ENCODE measurements at places on chromosomes 3 and 15.

GRCh38 chr3:171236265-171237008 is 209.9 kb upstream of the SLC2A2 start:
- no peak for DNase-seq

DNA sequence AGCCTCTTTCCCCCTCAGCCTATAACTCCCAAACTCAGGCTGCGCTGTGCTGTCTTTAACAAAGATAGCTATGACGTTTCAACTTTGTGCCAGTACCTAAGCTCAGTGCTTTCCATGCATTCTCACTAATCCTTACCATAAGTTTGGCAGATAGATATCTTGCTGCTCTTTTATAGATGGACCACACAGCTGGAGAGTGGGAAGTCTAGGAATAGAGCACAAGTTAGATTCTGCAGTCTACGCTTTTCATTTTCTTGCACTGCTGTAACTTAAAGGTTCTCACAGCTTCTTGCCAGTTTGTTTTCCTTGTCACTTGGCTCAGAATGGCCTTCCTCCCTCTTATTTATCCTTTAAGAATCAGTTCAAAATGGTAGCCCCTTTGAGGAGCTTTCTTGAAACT is 468.8 kb downstream of the CNTN4 start:
- DNase-seq = no peak

DNA sequence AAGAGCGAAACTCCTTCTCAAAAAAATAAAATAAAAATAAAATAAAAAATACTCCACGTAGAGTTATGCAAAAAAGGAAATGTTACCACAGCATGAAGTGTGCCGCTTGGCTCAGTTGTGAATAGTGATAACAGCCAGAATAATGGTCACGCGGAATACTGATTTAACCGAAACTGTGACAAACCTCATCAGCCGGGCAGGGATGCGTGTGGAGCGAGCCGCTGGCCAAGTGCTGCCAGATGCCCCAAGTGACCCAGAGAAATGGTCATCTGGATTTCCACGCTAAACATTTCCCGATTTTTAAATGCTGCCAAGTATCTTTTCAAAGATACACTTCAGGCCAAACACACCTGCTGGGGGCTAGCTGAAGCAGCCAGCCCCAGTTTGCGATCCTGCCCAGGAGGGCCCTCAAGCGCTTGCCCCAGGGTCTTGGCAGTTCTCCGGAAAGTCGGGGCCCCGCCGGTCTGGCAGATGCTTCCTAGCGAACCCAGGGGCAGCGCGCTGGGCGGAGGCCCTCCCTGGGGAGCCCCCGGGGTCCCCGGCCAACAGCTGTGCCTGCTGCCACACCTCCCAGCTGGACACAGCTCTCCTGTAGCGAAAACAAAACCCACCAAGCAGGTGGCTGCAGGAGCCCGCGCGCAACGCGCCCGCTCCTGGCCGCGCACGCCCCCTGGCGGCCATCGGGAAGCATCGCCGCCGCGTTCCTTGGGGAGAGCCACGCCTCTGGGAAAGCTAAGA is 35.1 kb downstream of the CMTM6 start:
- DNase-seq = peak; percentile 43

- DNase-seq = no peak
Observed at GRCh38 chr3:55458181-55458790, 28.8 kb downstream of the WNT5A start.

- DNase-seq = no peak
Observed at GRCh38 chr15:57422113-57422754, 45.9 kb downstream of the CGNL1 start.

DNA sequence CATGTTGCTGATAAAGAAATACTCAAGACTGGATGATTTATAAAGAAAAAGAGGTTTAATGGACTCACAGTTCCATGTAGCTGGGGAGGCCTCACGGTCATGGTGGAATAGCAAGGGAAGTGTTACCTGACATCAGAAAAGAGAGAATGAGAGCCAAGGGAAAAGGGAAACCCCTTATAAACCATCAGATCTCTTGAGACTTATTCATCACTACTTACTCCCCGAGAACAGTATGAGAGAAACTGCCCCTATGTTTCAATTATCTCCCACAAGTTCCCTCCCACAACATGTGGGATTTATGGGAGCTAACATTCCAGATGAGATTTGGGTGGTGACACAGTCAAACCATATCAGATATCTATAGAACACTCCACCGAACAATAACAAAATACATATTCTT is 904.6 kb downstream of the PDCD6IP start:
- DNase-seq = no peak

DNA sequence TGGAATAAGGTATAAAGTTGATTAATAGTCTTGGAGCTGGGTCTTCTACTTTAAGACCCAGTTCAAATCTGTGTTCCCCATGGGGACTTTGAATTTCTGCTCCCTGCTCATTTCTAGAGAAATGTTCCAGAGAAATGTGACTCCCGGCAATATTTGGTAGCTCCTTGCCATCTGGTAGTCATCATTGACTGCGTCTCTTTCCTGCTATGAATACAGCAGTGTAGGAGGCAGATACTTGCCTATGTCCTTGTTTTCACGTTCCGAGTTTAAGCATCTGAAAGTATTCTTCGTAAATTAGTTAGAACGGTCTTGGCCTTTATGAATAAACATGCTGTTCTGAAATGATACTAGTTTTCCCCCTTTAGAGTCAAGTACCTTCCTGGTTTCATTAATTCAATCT is 352.9 kb downstream of the PTPRG start:
- DNase-seq = no peak

DNA sequence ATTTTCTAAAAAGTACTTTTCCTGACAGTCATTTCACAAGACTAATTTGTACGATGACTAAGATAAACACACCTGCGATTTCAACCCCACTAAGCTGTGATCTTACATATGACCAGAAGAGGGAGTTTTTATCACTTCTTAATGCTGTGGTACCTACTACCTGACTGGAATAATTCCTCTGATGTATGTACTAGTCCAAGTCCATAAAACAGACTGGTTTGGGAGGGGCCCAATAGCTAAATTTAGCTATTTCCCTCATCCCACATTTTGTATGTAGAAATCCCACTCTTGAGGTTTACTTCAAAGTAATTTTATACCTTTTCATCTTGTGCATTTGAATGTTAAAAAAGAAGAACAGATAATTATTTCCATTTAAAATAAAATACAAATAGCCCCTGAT is 49.7 kb upstream of the SCAANT1 start:
- no peak for DNase-seq

- no peak for DNase-seq
Observed at GRCh38 chr3:177149106-177149505, 48.2 kb downstream of the TBL1XR1 start.

GRCh38 chr15:37102305-37103162 is 2.2 kb upstream of the MEIS2 start:
- DNase-seq = no peak

DNA sequence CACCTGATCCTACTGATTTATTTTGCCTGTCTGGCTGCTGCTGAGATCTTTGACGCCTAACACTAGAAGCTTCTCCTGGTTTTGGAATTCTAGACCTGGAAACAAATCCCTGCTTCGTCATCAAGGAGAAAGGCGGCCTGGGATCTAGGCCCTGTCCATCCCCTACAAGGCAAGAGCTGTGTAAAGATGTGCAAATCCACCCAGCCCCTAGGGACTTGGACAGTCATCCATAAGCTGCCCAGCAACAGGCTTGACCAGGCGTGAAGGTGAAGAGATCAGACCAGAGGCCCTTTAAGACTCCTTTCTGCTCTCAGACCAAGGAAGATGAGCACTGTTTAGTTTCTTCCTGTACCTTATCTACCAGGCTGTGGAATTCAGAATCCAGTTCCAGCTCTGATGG is 32.2 kb downstream of the SLC41A3 start:
- DNase-seq = no peak

GRCh38 chr15:73050561-73051295 is 1.5 kb upstream of the NEO1 start:
- DNase-seq = no peak

- DNase-seq = no peak
Observed at GRCh38 chr3:55282994-55283393, 204.1 kb downstream of the WNT5A start.

DNA sequence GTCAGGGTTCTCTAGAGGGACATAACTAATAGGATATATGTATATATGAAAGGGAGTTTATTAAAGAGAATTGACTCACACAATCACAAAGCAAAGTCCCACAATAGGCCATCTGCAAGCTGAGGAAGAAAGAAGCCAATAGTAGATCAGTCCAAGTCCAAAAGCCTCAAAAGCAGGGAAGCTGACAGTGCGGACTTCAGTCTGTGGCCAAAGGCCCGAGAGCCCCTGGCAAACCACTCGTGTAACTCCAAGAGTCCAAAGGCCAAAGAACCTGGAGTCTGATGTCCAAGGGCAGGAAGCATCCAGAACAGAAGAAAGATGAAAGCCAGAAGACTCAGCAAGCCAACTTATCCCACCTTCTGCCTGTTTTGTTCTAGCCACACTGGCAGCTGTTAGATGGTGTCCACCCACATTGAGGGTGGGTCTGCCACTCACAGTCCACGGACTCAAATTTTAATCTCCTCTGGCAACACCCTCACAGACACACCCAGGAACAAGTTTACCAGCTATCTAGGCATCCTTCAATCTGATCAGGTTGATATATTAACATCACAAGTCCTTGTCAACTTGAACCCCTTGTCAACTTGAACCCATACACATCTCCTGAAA is 54.2 kb upstream of the ACAD9 start:
- DNase-seq = no peak

GRCh38 chr3:192409838-192410683 is 317.3 kb downstream of the FGF12 start:
- peak; percentile 20 for DNase-seq

DNA sequence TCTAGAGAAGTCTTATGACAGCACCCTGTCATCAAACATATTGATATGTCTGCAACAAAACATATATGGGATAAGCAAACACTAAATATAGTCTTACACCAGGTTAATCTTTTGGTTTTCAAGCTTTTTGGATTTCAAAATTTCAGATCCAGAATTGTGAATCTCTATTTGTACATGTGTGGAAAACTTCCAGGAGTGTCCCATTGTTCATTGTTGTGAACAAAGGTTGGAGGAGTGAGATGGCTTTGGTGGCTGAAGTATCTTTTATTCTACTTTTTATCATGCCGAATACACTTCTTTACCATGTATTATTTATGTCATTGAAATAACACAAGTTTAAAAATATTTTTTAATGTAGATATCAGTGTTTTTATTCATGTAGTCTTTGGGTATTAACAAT is 5.9 kb upstream of the FHIT start:
- DNase-seq = no peak

GRCh38 chr15:86756688-86757087 is 677.0 kb downstream of the AGBL1 start:
- no peak for DNase-seq

DNA sequence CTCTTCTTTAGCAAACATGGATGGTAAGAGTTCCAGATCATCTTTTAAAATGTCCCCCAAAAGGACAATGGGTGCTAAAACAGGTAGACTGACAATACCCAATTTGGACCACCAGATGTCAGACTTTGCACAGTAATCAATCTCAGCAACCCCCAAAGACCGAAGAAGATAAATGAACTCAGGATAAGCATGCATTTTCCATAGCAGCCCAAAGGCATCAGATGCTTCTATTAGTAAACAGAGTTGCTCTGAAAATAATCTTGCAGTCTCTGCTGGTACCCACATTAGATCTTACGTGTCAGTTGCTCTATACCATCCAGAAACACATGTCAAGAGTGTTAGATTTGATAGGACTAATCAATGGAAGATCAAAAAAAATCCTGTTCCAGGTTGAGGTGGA is 20.6 kb downstream of the MYH15 start:
- DNase-seq = peak; percentile 40

GRCh38 chr15:89768071-89768500 is 8.0 kb upstream of the MESP2 start:
- no peak for DNase-seq

DNA sequence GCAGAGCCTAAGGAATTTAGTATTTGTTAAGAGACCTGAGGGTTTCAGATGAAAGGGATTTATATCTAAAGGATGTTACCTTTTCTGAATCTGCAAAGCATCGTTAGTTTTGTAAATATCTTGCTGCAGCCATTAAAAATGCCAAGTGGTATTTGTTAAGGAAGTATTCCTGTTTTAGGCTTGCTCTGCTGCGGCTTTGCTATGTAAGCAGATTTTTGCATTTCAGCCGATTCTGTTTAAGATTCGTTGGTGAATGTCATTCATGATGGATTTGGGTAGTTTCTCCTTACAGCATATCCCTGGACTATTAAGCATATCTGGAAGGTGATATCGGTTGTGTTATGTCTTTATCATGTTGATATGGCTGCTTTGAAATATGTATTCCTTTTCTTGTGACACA is 1.0 kb downstream of the USP8 start:
- no peak for DNase-seq

- no peak for DNase-seq
Observed at GRCh38 chr3:100899440-100900091, 93.7 kb downstream of the ABI3BP start.

GRCh38 chr3:104040896-104041295 is 1325.8 kb upstream of the ALCAM start:
- no peak for DNase-seq

- no peak for DNase-seq
Observed at GRCh38 chr3:57163751-57164150, 1.4 kb downstream of the IL17RD start.

DNA sequence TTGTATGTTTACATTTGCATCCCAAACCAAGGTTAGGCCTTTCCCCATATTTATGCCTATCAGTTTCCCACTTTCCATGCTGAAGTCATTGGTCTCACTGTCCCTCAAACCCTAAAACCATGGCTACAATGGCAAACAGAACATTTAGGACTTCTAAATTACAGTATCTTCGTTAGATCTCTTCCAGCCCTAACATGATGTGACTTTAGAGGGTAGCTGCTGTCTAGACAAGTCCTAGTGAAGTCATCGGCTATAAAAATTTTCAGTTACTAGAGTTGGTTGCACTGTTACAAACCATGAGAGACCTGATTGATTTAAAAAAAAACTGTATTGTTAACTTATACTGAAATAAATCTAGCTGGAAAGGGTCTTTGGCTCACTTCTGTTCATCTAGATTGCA is 54.6 kb downstream of the TM4SF4 start:
- no peak for DNase-seq

DNA sequence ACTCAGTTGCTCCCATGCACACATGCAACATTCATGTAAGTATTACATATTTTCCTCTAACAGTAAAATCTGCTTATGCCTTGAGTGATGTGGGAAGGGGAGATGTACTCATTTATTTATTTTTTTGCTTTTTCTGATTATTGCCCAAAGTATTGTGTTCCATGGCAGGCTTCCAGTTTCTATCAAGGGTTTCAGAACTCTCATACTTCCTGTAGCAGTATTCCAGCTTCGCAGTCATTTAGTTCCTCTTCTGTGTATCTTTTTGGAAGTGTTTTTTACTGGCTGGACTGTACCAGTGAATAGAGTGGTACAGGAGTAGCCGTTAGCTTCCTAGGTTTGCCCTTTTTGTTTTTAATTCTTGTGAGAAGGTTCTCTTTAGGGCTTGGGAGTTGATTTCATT is 26.9 kb downstream of the RAB11A start:
- no peak for DNase-seq

- no peak for DNase-seq
Observed at GRCh38 chr15:76209942-76210341, 101.3 kb downstream of the ETFA start.

GRCh38 chr15:72176159-72176558 is 21.4 kb downstream of the GRAMD2A start:
- DNase-seq = no peak

All from astrocyte of the cerebellum (primary cell).